ENCODE measurements at places on chromosomes 2 and 18.

GRCh38 chr2:181575024-181575649, 81.8 kb downstream of the CERKL start:
- DNase-seq = no peak

DNA sequence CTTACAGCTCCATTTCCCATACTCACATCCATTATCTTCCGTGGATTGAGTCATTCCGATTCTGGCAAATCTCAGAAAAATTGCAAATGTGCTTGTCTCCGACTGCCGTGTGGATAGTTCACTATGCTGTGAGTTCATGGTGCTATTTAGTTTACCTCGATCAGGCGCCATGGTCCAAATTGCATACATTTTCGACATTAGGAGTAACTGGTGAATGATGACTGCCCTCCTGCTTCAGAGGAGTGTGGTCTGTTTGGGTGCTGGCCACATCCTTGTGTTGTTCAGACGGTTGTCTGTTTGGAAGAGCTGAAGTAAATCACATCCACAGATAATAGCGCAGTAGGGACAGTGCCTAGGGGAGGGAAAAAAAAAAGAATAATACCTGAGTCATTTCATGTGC, 439.5 kb downstream of the ZNF516 start:
- DNase-seq = no peak

DNA sequence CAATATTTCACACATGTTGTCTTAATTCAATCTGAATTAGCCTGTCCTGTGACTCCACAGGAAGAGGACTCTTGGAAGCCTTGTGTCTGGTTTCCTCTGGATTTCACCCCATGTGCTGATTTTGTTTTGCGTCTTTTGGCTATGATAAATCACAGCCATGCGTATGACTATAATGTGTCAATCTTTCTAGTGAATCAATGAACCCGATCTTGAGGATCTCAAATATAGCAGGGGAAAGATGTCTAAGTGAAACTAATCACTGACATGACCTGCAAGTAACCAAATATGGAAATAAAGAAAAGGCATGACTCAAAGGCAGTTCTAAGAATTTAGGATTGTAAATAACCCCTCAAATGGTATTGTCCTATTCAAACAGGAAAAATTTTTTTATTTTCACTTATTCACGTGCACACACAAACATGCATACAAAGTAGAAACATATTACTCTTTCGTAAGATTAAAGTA, 8.2 kb downstream of the WDFY1 start:
- no peak for DNase-seq

- no peak for DNase-seq
Measured at GRCh38 chr2:143195511-143195910, 66.3 kb downstream of the ARHGAP15 start.

GRCh38 chr2:23554054-23554697, 169.2 kb downstream of the KLHL29 start:
- DNase-seq = no peak

GRCh38 chr2:191670076-191670475, 7.9 kb upstream of the NABP1 start:
- no peak for DNase-seq

GRCh38 chr2:199713746-199714145, 137.2 kb downstream of the FTCDNL1 start:
- no peak for DNase-seq

GRCh38 chr2:135840601-135841000, 3.6 kb upstream of the LCT start:
- no peak for DNase-seq

DNA sequence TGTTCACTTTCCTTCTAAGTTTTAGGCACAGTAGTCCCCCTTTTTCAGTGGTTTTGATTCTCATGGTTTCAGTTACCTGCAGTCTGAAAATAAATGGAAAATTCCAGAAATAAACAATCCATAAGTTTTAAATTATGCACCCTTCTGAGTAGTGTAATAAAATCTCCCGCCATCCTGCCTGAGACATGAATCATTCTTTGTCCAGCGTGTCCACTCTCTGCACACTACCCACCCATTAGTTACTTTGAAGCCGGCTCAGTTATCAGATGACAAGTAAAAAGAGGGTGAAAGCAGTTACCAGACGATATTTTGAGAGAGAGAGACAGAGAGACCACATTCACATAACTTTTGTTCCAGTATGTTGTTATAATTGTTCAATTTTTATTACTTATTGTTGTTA, 400.5 kb downstream of the TMX3 start:
- no peak for DNase-seq

- no peak for DNase-seq
Measured at GRCh38 chr2:223923976-223924375, 21.2 kb downstream of the WDFY1 start.

DNA sequence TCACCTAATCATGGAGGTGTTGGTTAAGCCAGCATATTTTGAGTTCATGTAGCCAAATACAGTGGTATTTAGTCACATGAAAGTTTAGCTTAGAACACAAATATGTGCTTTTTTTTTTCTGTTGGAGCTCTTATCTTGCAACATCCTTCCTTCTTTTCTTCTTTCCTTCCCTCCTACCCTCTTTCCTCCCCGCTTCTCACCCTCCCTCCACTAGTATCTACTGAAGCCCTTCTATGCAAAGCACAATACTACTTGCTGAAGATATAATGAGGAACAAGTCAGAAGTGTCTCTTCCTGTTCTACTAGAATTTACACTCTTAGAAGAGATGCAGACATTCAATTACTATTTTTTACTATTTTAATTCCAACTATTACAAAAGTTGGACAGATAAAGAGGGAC, 105.0 kb upstream of the ITGA4 start:
- no peak for DNase-seq

GRCh38 chr2:101022221-101022620, 20.1 kb downstream of the RPL31 start:
- DNase-seq = no peak

DNA sequence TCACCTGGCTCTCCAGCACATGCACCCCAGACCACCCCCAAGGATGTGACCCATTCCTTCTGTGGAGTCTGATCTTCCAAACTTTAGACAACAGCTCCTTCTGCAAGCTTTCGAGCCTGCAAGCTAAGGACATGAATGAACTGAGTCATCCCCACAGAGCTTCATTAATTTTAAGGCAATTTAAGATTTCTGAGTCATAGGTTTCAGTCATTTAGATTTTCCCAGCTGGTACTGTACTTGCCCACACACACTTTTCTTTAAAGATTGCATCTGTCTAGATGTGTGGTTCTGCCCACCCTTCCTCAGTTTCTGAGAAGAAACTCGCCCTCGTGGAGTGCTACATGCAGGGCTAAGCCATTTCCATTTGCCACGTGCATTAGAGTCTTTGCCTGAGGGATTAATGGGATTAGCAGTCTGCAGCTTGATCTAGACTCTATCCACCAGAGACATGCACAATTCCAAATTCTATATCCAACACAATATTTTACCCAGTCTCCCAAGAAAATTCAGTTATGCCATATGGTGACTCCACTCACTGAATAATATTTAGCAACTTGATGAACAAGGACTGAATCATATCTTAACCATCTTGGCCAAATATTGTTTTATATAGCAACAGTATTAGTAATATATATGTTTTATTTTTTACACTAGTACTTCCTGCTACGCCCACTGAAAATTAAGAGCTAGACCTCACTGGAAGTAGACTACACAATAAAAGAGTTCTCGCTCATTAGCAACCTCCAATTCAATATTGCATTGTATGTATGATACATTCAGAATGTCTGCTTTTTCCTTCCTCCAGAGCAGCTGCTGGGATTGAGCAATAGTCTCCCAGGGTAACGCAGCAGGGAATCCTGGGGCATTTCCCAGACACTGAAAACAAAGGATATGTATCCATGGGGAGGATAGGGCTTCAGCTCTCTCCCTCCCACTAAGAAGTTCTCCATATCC, 14.3 kb upstream of the TRIB2 start:
- DNase-seq = no peak

- DNase-seq = no peak
Measured at GRCh38 chr2:175154661-175155082, 13.3 kb downstream of the ATF2 start.

GRCh38 chr2:223474893-223475292, 127.3 kb downstream of the SCG2 start:
- no peak for DNase-seq

DNA sequence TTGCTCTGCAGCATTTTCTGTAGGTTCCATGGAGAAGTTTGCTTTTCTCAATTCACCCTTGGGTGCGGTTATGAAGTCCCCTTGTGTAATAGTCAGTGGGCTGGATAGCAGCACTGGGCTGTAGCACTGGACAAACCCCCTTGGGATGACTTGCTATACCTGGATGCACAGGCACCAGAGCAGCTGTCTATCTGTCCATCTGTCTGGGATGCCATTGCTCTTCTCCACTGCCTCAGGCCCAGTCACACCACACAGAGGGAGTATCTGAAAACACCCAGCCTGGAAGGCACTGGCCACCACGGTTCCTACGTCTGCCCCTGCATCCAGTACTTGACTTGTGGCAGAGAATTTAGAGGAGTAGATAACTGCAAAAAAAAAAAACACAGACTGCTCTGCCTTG, 254.5 kb downstream of the TFCP2L1 start:
- DNase-seq = no peak
